ENCODE measurements at places on chromosomes 2 and 18.

GRCh38 chr2:165293440-165294420, 54.5 kb downstream of the SCN2A start:
- DNase-seq = peak; percentile 75

DNA sequence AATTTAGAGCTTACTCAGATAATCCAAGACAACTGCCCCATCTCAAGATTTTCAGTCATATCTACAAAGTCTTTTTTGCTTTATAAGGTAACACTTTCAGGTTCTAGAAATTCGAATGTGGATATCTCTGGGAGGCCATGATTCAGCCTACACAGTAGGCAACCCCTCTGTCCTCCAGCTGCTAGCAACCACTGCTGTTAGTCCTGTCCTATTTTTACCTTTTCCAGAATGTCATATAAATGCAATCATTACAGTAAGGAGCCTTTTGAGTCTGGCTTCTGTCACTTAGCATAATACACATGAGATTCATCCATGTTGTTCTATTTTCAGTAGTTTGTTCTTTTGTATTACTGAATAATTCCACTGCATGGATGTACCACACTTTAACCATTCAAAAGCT, 28.5 kb upstream of the MARCHF7 start:
- no peak for DNase-seq

- no peak for DNase-seq
Observed at GRCh38 chr2:216210701-216211540, 101.8 kb downstream of the XRCC5 start.

GRCh38 chr18:48711651-48712486, 173.0 kb downstream of the CTIF start:
- DNase-seq = no peak

DNA sequence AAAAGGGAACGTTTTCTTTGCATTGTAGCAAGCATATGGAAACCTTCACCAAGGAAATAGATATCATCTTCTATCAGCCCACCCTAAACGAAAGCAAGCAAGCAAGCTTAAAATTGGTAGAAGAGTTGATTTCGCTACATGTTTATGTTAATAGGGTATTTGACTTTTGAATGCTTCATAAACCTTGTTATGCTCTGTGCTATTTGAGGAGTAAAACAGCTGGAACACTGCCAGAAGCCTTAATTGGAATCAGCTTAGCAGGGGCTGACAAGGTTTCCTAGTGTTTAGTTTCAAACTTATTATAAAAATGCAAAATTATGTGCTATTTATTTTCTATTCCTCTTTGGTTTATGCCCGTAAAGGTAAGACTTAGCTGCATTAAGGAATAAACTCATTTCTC, 70.6 kb upstream of the LINC00305 start:
- DNase-seq = no peak
